Activated T-cell treated with anti-CD3 and anti-CD28 coated beads, Interleukin-2, amount 50 U/mL, for 72 hours (primary cell): ENCODE measurements at places on chromosomes 1 and 21. TPM values are rescaled to one million over a fixed set of nuclear protein-coding genes. Genes with fewer than 3 reads are reported as not detected.

- no peak for DNase-seq
Observed at GRCh38 chr1:230144010-230144614, 77.1 kb downstream of the GALNT2 start.

- DNase-seq: no peak
Observed at GRCh38 chr1:180617774-180618395, 13.9 kb upstream of the XPR1 start.

DNA sequence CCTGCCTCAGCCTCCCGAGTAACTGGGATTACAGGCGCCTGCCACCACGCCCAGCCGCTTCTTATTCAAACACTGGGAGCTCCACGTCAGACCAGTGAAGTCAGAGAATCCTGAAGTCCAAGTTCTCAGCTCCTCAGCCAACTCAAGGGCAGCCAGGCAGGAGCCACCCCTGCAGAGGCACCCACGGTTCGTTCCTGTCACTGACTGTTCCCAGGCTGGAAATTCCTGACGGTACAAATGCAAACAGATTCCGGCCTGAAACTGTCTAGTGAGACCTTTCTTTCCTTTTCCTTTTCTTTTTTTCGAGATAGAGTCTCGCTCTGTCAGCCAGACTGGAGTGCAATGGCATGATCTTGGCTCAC lies 11.7 kb downstream of the SLC35E2B start:
- DNase-seq: no peak

- no peak for DNase-seq
Observed at GRCh38 chr21:43318841-43319781, 107.8 kb downstream of the SIK1 start.

DNA sequence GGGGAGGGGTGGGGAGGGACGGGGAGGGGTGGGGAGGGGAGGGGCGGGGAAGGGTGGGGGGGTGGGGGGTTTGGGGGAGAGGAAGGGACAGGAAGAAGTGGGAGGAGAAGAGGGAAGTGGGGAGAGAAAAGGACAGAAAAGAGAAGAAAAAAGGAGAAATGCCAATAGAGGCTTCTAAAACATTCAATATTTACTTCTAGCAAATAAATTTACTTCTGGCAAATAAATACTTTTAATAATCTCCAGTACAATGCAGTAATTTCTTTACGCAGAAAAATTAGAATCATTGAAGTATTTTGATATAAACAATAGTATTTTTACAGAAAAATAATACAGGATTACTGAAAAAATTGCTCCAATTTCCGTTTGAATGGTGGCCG lies 9.4 kb upstream of the GPR161 start:
- DNase-seq: no peak

Gene CLCNKB
- total RNA-seq: not detected
